ENCODE measurements at places on chromosomes 5 and 9.

- DNase-seq: no peak
Observed at GRCh38 chr9:137742698-137743097, 123.9 kb downstream of the EHMT1 start.

DNA sequence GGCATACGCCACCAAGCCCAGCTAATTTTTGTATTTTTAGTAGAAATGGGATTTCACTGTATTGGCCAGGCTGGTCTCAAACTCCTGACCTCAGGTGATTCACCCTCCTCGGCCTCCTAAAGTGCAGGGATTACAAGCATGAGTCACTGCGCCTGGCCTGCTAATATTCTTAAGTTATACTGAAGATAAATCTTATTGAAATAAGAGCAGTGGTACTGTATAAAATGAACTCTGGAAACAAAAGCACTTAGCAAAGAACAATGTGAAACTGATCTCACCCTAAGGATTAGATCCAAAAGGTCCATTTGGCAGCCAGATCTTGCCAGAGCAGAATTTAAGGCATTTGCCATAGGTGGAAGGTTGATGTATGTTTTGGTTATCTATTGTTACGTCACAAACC lies 27.1 kb downstream of the CYSTM1 start:
- DNase-seq: no peak

DNA sequence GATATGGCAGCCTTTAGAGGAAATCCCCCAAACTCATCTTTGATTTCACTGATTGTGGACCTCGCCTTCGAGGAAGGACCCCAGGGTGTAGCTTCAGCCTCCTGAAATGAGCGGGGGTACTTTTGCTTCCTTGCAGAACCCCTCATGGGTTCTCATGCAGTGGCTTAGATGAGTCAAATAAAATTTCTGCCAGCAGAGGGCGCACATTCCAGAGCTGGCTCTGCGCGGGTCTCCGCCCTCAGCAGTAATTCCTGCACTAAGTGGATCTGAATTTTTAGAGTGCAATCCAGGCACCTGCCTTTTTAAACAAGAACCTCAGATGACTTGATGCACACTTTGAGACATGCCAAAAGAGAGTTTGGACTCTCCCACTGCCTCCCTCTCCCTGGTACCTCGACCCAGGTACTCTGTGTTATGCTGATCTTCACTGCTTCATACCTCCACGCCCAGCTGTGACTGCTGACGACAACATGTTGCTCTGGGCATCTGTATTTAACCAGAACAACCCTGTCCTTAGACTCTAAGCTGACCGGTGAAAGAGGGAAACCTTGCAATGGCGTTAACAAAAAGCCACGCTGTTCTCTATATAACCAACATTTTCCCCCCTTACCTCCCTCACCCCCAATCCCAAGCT lies 7.3 kb downstream of the EGFLAM start:
- no peak for DNase-seq

- DNase-seq: no peak
Observed at GRCh38 chr9:92656537-92656925, 13.4 kb downstream of the IPPK start.

- no peak for DNase-seq
Observed at GRCh38 chr5:164076556-164076955, 571.1 kb downstream of the MAT2B start.

Measured in activated CD8-positive, alpha-beta memory T cell treated with anti-CD3 and anti-CD28 coated beads for 4 hours (primary cell).